ENCODE measurements at places on chromosomes 2 and 18.

DNA sequence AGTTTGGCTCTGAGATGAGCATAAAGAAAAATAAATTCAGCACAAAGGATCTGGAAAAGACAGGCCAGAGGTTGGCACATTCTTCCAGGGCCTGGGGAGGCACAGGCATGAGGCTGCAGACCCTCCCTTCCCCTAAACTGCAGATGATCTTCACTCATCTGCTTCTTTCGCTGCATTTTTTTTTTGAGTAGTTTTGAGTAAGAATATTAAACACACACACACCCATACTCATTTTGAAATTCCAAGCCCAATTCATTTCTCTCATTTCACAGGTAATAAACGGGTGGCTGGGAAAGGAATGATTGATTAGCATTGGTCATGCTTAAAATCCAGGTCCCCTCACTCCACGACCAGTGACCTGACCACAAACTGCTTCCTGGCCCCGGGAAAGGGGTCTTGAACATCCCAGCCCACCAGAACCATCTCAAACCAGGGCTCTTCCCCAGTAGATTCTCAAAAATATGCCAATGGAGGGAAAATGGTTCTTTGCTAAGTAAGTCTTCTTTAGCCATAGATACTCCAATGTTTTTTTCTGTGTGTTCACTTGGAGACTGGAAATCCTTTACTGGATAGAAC lies 219.6 kb downstream of the ANAPC1 start:
- no peak for DNase-seq

GRCh38 chr2:191404568-191404991 lies 159.4 kb downstream of the MYO1B start:
- DNase-seq, result no peak

DNA sequence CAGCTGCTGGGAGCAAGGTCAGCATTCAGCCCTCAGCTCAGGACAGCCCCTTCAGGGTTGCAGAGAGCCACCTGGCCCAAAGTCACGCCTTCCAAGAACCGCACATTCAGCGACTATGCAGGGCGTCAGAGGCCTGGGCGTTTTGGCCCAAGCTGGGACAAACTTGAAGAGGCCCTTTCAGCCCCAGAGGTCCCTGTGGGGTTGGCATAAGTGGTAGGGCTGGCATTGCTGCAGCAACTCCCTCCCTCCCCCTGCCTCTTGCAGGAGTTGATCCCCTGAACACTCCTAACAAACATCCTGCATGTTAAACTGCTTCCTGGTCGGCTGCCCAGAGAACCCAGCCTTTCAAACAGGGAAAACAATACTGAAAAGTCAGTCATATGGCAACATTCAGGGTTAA lies 192.9 kb upstream of the SMAD2 start:
- no peak for DNase-seq

DNA sequence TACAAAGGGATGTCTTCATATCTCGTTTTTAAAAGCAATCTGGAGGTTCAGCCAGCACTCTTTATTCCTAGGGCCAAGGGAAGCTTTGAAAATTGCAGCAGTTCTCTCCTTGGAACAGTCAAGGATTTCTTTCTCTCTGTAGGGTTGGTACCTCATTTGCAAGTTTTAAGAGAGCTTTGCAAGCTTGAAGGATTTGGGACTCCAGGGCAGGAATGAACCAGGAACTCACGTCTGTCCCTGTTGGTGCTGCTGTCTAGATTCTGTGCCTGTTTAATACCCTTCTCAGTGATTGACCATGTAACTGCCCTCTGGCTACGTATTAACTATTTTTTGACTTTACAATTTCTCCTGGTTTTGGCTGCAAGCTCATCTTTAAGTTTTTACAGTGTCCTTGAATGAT lies 262.5 kb upstream of the ST6GAL2 start:
- no peak for DNase-seq

DNA sequence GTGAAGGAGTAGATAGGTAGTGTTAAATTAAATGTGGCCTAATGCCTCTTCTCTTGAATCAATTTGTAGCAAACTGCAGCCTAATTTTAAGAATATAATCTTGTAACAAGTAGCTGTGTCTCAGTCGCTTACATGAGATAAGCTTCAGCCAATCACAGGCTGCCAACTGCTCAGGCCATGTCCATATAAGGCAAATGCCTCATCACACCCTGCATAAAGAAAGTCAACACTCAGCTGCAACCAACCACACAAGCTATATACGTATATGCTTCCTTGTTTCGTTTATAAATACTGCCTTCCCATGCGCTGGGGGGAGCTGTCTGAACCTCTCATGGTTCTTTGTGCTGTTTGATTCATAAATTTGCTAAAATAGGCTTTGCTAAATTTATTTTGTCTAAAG lies 476.3 kb downstream of the TRIB2 start:
- DNase-seq, result no peak

GRCh38 chr2:180743401-180743800 lies 237.0 kb upstream of the UBE2E3 start:
- no peak for DNase-seq

DNA sequence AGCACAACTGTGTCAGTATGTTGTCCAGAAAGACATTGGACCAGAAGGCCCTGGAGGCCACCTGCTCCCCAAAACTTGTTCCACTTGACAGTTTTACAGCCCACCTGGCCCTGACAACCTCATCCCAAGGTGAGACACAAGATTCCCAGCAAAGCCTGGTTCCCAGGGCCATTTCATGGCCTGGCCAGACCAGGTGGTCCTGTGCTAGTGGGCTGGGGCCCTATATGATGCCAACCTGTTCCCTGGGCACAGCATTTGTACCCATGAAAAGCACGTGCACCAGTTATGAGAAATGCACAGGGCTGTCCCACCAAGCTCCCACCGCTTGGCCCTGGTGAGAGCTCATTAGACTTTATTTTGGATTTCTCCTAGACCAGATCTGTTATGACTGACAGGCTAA lies 6.0 kb upstream of the SP140L start:
- DNase-seq, result no peak

DNA sequence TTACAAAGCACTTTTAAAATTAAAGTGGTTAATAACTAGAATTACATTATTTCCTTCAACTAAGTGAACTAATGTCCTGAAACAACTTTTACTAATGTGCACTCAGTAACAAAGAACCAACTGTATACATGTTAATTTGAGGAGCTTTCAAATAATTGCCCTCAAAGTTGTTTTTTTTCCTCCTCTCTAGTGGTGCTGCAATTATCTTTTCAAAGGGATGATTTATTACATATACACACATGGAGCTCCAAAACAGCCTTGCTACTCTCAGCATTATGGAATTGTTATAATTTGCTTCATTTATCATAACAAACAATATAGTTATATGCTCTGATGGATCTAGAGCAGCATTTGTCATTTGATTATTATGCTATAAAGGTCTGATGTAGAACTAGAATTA lies 246.3 kb upstream of the RASGRP3 start:
- no peak for DNase-seq

GRCh38 chr2:237547841-237548416 lies 18.4 kb upstream of the PRLH start:
- DNase-seq, result no peak

DNA sequence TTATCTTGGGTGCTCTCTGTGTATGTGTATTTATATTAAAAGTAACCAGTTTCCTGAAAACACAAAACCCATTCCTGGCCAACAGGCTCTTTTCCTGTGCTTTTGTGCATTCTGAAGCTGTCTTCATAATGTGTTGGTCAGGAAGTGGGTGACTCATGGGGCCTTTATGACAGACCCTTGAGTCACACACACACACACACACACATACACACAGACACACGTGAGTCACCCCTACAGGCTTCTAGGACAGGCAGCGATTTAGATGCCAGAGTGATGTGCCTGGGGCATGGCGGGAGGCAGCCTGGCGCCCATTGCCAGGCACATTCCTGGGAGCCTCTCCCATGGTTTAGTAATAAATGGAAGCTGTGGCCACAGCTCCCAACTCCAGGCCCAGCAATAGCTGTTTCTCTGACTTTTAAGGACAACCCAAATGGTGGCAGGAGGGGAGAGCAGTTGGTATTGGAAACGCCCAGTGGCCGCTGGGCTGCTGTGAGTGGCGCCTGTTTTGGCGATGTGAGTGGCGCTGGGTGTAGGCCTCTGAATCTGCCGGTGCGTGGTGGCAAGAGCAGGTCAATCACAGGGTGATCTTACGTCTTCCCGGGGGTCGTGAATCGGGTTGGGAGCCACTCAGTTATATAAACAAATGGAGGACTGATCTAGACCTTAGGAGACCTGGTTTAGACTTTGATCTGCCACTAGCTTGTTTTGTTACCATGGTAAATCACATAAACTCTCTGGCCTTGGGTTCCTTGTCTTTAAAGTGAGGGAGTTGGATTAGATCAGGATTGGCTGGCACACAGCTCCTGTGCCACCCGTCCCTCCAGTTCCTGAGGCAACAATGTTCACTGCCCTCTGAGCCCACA lies 150.7 kb upstream of the DLX2 start:
- peak; percentile 65 for DNase-seq

DNA sequence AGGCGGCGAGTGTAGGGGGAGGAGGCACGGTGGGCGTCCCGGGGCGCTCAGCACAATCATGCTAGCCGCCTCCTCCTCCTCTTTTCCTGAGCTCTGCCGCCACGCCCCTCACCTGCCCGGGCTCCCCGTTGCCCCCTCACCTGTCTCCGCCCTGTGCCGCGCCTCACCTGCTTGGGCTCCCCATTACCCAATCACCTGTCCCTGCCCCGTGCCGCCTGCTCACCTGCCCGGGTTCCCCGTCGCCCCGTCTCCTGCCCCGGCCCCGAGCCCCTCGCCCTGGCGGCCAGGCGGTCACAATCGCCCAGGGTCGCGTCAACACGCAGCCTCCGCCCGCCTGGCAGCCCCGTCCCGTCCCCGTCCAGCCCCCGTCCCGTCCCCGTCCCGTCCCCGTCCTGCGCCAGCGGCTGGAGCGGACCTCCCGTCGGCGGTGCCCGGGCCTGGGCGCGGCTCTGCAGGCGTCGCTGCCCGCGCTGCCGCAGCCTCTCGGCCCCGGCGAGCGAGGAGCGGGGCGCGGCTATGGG lies at the start of gene DCDC2C:
Gene DCDC2C, plus strand, starts transcription at position 340 of the 521 bp plus-strand sequence. Its CDS starts 177 bp downstream, at position 517.
- DNase-seq, result no peak

DNA sequence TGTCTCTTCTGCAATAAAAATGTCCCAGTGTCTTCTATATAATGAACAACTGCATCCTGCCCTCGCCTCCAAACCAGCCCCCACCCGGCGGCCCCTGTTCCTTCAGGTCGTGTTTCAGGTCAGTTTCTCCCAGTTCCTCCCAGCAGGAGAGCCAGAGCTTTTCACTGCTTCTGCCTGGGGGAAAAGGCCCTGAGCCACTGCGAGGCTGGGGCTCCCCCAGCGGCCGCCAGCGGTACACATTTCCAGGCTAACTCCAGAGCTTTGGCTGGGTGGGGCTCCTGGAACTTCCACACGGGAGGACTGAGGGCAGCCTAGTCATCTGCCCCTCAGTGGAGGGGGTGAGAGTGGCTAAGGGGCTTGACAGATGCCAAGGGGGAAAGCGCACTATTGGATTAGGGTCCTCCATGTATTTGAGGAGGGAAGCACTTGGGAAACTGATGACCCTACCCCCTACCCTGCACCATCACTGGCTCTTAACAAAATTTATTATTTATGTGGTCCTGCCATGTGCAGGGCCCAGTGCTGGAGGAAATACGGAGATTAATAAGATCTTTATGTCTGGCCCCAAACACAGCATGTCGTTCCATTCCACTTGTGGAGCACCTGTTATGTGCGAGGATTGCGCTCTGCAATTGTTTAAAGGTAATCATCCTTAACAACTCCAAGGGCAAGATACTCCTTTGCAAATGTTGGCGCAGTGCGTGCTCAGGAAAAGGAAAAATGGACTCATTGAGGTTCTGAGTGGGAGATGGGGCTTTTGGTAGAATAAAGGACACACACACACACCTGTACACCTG lies 17.3 kb upstream of the CYS1 start:
- DNase-seq, result no peak

DNA sequence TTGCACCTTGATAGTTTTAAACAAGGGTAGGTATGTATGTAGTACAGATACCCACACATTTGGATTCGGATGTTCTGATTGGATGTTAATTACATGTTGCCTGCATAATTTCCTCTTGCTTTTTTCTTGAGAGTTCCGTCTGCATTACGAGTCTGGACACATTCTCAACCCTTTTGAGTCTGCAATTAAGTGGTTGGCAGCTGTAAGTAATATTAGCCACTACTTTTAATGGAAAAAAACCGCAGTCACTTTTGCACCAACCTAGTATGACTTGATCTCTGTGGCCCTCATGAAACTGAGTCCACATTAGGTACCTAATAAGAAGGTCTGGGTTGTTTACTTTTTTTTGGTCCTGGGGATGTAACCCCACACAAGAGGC lies 217.3 kb downstream of the VAPA start:
- no peak for DNase-seq

DNA sequence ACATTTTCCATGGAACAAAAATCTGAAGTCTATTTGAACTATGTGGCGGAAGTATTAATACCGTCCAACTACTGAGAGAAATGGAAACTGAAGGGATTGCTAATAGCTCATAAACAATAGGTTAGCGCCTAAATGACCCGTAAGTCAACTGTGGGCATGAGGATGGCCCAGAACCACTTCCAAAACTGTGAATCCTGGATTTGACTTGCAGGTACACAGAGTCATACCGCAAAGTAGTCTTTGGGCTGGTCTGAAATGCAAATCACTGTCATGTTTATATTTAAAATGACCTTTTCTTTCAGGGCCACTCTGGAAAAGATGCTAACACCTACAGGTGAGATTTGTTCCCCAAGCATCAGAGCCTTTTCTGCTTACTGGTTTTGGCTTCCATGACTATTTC lies 50.6 kb downstream of the STAT4 start:
- no peak for DNase-seq

DNA sequence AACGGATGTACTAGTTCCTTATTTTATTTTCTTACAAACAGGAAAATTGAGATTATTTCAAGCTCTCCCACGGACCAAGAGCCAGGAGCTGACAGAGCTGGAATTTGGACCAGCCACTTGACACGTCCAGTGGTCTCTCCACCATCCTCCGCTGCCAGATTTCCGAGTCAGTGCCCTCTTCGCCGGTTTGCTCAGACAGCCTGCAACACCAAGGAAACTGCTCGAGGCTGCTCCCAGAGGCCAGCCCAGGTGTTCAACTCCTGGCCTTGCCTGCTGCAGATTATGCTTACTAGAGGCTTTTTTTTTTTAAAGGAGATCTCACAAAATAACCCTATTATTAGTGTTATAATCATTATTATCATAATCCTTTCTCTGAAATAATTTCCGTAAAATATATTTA lies 779.8 kb downstream of the RNF144A start:
- DNase-seq, result no peak

GRCh38 chr2:239928391-239929350 lies 96.5 kb downstream of the NDUFA10 start:
- no peak for DNase-seq

GRCh38 chr2:2253172-2254016 lies 77.7 kb downstream of the MYT1L start:
- no peak for DNase-seq

DNA sequence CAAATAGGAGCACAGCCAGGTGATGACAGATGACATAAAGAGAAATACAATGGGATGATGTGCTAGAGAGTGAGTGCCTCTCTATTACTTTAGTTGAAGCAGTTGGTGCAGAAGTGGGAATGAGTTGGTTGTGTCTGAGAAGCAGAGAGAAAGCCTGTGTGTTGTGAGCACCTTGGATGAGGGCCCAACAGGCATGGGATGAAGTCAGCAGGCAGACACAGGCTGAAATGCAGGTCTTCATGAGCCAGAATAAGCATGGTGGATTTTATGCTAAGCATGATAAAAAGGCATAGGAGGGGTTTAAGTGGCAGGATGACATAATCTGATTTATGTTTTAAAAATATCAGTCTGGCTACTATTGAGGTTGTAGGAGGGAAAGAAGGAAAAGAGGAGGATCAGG lies 71.5 kb downstream of the KLHL14 start:
- DNase-seq, result no peak

Measured in stimulated activated CD4-positive, alpha-beta T cell treated with anti-CD3 and anti-CD28 coated beads, Interleukin-1b, Interleukin-23, amount 100 ng/mL, for 4 hours (primary cell).